HS-27A (cell line): ENCODE measurements at places on chromosomes 12 and 14.
A peak's percentile ranks its signal among the peaks of the same experiment; 100 is the strongest.

DNA sequence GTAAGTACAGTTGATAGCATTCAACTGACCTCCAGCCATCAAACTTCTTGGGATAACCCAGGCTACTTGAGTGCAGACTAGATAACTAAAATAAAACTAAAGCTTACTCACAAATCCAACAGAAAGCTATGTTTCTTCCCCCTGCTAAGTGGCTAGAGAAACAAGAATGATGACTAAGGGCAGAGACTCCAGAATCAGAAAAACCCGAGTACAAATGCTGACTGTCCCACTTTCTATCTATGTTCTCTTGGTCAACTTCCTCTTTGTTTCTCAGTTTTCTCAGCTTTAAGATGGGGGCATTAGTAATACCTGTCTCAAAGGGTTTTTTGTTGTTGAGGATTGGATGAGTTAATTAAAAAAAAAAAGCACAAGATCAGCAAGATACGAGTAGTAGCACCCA, 6.1 kb upstream of the NUAK1 start:
- DNase-seq, result no peak

DNA sequence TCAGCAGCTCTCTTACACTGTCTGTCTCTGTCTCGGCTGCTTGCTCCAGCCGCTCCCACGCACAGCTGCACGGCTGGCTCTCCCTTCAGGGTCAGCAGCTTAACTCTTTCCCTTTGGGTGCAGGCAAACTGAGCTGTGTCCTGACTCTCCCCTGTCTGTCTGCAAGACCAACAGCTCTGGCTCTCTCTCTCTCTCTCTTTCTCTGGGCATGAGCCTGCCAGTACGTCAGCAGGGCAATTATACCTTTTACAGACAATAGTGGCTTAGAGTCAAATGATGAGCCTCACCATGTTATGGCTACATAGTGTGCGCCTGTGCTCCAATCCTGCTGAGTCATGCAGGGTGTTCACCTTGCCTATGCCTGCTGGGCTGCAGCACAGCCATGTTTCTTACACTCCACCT, 120.5 kb upstream of the DDHD1 start:
- no peak for DNase-seq

- DNase-seq, result no peak
Measured at GRCh38 chr14:24398653-24399446, at the start of gene NYNRIN. NYNRIN (plus strand) TSS chr14:24399003; CDS start chr14:24399247, 244 bp downstream.

DNA sequence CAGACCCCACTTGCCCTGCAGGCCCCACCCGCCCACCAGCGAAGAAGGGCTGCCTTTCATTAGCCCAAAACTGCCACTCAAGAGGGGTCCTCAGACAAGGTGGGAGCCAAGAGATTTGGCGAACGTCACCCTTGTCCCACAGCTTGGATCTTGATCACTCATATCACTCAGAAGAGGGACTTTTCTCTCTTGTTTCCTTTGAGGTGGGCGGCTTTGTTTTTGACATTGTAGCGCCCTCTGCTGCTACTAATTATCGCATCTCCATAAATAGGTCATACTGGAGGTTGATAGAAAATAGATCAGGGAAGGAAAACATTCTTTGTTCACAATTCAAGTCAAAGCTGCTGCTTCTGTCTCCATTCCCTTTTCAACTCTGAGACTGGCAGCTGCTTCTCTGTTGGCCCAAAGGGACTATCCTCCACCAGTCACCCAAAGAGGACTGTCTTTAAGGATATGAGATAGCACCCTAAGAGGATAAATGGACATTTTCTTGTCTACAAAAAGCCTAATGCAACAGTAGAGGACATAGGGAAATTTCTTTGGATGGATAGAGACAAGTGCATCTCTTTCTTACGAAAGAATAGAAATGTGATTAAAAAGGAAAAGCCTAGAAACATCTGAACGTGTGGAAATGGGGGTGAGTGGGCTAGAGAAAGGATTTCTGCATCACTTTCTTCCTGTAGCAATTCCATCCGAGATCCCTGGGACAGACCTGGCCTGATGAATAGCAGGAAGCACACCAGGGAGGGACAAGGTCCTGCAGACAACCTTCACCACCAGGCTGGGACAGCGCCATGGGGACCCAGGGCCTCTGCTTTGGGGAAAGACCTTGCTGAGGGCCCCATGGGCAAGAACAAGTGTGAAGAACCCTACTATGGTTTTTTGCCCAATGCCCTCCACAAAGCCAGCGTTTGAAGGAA, 115.8 kb downstream of the DAD1 start:
- DNase-seq, result peak; percentile 45

GRCh38 chr12:128840862-128841468, 12.3 kb upstream of the GLT1D1 start:
- no peak for DNase-seq

- peak; percentile 17 for DNase-seq
Measured at GRCh38 chr12:53180931-53181645, 363 bp upstream of the CSAD start.

- DNase-seq, result no peak
Measured at GRCh38 chr12:10968765-10969456, 17.8 kb downstream of the TAS2R50 start.

- DNase-seq, result no peak
Measured at GRCh38 chr14:70788898-70789297, 20.4 kb downstream of the MAP3K9 start.

DNA sequence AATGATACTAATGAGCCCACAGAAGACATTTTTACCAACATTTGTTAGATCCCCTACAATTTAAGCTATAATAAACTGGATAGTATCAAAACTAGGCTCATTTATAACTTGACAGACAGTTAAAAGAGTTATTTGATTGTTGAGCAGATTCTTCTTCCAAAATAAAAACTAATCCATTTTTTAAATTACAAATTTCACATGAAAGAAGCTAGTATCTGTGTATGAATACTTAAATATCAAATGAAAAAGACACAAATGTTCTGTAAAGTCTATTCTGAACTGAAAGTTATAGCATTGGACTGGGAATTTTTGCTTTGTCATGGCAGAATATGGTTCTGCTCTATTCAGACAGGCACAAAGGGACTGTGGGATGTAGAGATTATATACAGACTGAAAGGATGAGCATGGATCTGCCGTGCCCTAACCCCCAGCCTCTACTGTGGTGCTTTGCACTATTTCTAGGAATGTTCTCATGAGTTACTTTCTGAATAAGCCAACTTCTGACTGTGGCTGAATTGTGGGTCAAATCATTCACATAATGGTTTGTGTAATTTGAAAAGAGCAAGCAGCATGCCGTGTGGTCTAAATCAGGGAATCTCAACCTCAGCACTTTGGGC, 352.7 kb downstream of the KCNH5 start:
- DNase-seq, result no peak

- DNase-seq, result no peak
Measured at GRCh38 chr12:131314524-131315090, 360.9 kb downstream of the ADGRD1 start.

GRCh38 chr12:111226680-111227079, 142.2 kb downstream of the PHETA1 start:
- no peak for DNase-seq

DNA sequence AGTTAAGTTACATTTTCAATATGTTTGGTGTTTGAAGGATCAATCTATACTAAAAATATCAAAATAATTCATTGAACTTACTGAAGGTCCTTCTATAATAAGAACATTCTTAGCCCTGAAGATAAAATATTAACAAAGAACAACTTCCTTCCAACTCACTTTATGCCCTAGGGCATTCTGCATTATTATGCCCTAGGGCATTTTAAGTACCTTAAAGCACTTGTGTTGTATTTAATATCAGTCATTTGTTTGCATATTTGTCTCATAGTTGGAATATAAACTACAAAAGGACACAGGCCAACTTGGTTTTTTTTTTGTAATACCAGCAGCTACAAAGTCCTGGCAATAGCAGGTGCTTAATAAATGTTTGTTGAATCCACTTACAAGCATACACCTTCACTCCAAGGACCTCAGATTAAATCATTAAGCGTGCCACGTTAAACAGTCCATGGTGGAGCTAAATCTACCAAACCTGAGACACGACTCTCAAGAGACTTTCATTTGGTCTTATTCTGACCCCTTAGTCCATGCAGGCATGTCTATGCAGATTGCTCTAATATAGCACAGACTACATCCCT, 50.7 kb downstream of the EPS8 start:
- DNase-seq, result no peak

GRCh38 chr12:65449400-65449799, 170.9 kb downstream of the MSRB3 start:
- DNase-seq, result no peak

GRCh38 chr12:65779091-65779642, 45.1 kb upstream of the HMGA2 start:
- peak; percentile 59 for DNase-seq

GRCh38 chr12:5440978-5441377, 9.1 kb downstream of the NTF3 start:
- DNase-seq, result no peak

- DNase-seq, result no peak
Measured at GRCh38 chr12:91111366-91112325, at the start of gene LUM. LUM (minus strand) TSS chr12:91111494; CDS start chr12:91108979, 2,515 bp downstream.

- no peak for DNase-seq
Measured at GRCh38 chr12:4905316-4905715, 4.4 kb upstream of the KCNA1 start.

GRCh38 chr14:68548194-68549076, 244.4 kb downstream of the ZFP36L1 start:
- DNase-seq, result no peak

- no peak for DNase-seq
Measured at GRCh38 chr14:74582910-74583581, 29.0 kb downstream of the LTBP2 start.

DNA sequence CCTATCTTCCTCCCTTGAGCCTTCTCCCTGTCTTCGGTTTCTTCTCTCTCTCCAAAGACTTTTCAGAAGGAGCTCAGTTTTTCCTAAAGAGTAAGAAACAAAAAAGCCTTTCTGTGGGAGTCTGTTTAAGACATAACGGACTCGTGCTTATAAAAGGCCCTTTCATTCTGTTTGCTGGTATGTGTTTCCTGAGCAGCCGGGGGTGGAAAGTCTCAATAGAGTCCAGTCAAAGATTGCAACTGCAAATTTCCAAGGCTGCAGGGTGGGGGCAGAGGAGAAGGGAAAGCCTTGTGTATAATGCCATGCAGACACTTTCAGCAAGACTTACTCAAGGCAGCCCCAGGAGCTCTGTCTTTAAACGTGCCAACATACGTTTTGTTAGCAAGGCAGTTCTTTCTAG, 62.2 kb downstream of the GNG2 start:
- DNase-seq, result no peak

- no peak for DNase-seq
Measured at GRCh38 chr14:64110802-64111201, 183.4 kb downstream of the ESR2 start.

DNA sequence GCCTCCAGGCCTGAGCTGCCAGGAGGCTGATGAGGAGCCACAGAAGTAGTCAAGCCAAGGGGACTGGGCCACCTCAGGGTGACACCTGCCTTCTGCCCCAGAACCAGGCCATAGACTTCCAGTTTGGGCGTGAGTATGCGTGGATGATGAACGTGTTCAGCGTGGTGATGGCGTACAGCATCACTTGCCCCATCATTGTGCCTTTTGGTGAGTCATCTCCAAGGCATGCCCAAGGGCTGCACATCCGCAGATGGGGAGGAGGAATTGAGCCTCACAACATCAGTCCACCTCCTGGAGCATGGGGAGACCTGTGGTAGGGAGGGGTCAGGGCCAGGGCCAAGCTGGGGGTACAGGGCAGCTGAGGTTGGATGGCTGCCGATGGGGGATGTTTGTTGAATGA, 22.3 kb downstream of the NGB start:
- peak; percentile 5 for DNase-seq

- DNase-seq, result no peak
Measured at GRCh38 chr12:49288922-49289555, 5.9 kb upstream of the PRPH start.

- DNase-seq, result no peak
Measured at GRCh38 chr14:69363055-69363454, 35.0 kb downstream of the ERH start.

DNA sequence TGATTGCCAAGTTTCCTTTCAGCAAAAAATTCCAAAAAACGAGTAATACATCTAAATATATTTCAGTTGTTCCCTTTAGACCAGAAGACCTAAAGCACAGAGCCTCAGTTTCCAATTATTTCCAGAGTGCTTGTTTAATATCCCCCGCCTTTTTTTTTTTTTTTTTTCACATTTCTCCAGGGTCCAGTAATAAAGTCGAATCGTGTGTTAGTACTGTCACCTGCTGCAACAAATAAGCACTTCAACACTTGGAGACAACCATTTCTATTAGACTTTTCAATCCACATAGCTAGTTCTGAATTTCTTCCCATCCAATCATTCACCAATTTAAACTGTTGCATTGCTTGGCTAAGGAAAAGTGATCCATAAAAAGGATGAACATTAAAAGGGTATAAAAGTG, 13.6 kb downstream of the PDE6H start:
- no peak for DNase-seq

- no peak for DNase-seq
Measured at GRCh38 chr12:111692575-111693210, 6.8 kb downstream of the ACAD10 start.
